ENCODE measurements at places on chromosomes 4 and X.

- no peak for DNase-seq
These were observed 175.8 kb upstream of the TECRL start for GRCh38 chr4:64584981-64585557.

GRCh38 chr4:144564358-144564757, 81.6 kb upstream of the HHIP start:
- DNase-seq: no peak

DNA sequence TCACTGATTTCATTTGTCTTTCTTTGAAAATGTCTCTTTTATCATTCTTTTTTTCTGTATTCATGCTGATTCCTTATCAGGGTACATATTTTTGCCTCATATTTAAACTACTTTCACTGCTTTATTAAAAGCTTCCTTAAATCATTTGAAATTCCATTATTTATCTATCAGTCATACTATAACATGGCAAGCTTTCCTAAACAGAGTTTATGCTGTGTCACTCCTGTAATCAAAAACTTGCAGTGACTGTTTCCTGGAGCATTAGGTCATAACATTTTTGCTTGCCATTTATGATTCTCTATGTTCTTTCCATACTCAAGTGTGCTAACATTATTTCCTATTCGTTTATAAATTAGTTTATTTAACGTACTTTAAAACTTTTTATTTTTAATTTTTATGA, 203.7 kb downstream of the BMPR1B start:
- no peak for DNase-seq

DNA sequence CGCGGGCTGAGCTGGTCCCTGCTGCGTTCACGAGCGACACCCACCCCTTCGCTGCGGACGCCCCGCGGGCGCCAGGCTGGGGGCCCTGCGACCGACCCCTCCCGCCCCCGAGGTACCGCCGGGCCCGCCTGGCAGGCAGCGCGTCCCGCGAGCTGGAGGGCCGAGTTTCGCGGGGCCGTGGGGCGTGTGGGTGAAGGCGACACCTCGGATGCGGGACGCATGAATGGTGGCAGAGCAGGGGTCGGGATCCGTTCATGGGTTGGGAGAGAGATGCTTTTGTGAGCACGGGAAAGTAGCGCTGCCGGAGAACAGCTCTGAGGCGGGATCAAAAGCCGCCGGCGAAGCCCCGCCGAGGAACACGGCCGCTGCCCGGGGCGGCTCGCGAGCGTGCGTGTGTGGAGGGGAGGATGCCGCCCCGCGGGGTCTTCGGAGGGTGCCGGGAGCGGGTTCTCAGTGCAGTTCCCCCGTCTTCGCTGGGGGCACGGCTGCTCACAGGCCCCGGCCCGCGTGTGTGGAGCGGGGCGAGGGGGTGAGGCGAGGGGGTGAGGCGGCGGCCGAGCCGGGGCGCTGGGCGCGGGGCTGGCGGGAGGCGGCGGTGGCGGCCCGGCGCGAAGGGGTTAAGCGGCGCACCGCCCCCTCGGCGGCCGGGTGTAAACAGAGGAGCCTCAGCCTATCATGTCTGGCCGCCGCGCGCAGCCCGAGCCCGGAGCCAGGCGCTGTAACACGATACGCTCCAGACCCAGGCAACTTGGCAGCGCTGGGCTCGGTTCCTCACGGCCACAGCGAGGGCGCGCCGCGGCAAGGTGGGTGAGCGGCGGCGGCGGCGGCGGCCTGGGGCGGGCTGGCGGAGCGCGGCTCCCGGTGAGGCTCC, 205.3 kb downstream of the TENM3 start:
- peak; percentile 58 for DNase-seq

DNA sequence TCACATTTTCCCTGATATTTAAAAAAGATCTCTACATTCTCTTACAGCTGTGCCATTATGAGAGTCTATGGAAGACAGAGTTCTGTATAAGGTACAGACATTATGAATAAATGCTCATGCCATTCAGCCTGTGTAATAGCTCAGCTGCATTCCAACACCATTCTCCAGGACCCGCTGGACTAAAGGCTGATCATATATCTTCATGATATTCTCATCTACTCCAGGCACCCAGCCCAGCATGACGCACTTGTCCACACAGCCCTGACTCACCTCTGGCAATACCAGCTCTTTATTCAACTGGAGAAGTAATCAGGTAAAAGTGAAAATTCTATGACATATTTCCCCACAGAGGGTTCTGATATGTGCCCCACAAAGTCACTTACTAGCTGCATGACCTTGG, 437.5 kb upstream of the FGF16 start:
- DNase-seq: no peak

DNA sequence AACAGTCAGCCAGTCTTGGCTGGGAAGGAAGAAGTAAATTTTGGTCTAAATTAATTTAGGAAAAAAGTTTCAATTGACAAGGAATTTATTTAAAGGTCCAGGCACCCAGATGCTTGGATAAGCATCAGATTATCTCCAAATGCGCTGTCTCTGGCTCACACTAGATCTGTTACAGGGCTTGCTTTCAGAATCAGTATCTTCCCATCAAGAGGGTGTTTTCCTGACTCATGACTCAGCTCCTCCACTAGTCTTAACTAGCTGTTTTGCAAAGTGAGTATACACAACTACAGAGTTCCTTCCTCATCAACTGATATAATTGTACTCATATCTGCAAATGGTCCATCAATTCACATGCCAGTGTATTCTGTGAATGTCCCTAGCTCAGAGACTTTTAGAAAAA, 482.1 kb upstream of the CPEB2 start:
- DNase-seq: no peak

GRCh38 chrX:102950908-102951866, 14.1 kb downstream of the RAB40AL start:
- DNase-seq: peak; percentile 5
